Thymus (tissue), 14 donors: ENCODE measurements at places on chromosomes 6 and 20. TPM values are rescaled to one million over a fixed set of nuclear protein-coding genes. Genes with fewer than 3 reads are reported as not detected.

The NOTCH4 gene
- 2.5 TPM for total RNA-seq

GRCh38 chr6:109610590-109610989 is 80.4 kb downstream of the AK9 start:
- DNase-seq = no peak

GRCh38 chr6:121434037-121434770 is 1.2 kb upstream of the GJA1 start:
- DNase-seq = no peak

DNA sequence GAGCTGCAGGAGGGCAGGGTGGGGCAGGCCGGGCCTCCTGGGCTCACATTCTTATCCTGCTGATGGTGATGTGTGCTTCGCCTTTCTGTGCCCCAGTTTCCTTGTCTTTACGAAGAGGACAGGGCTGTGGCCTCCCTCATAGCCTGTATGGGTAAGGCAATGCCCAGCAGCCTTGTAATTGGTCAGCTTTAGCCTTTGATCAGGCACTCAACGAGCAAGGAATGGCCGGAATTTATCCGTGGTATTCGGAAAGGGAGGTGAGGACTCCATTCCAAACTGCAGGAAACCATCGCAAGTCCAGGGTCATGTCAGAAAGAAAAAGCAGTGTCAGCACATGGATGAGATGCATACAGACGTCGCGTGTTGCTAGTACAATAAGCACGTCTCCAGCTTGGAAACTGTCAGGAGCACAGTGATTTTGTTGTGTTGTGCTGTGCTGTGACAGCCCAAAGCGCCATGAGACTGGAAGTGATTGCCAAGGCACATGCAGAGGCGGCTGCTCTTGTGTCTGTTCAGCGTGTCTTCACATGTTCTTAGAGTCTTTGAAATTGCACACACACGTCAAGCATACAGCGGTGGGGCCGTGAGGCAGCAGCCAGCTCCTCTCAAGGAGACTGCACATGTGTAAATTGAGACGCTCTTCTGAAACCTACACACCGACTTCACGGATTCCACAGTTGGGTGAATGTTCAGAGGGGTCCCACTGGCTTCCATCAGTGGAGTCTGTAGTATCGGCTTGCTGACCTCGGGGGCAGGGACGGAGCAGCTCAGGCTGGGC is 6.2 kb downstream of the SS18L1 start:
- no peak for DNase-seq

- no peak for DNase-seq
Measured at GRCh38 chr6:53724501-53724900, 58.9 kb upstream of the KLHL31 start.

The MEI4 gene
- total RNA-seq = 0.05 TPM

The GSTA2 gene
- 0.14 TPM for total RNA-seq

- DNase-seq = no peak
Measured at GRCh38 chr6:152696522-152696921, 1.2 kb upstream of the MYCT1 start.

DNA sequence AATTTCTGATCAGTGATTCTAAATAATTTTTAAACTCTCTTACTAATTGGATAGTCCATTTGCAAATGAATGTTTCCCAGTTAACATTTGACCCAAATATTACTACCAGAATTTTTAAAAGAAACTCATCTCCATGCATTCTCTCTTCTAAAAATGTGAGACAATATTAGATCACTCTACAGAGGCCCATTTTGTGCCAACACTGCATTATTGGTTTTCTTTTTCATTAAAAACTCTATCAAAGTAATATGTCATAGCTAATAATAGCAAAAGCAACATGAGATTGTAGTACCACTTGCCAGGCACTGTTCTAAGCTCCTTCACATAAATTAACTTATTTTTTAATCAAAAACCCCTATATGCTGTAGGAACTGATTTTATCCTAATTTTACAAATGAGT is 345.6 kb upstream of the PLCB4 start:
- no peak for DNase-seq

The C6orf132 gene
- 0.71 TPM for total RNA-seq

GRCh38 chr6:19333936-19334335 is 503.2 kb upstream of the ID4 start:
- DNase-seq = no peak

The VSX1 gene
- 0.09 TPM for total RNA-seq

DNA sequence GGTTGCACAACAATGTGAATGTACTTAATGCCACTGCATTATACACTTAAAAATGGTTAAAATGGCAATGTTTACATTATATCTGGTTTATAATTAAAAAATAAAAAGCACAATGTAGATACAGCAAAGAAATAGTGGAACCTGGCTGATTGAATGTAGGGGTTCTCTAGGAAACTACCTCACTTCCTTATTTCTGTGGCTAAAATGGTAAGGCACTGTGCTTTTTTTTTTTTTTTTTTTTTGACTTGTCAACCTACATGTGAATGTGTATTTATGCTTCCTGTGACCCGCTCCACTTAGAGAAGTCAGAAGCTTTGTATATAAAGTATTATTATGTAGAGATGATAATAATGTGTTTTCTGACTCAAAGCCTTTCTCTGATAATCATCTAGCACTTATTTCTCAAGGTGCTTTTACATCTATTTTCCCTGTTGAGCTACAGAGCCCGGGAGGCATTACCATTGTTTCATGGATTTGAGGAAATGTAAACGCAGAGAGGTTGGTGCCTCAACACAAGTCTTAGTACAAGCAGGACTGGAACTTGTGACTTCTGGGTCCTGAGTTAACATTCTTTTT is 55.0 kb downstream of the SOX4 start:
- DNase-seq = no peak

The FRK gene
- 0.80 TPM for total RNA-seq

DNA sequence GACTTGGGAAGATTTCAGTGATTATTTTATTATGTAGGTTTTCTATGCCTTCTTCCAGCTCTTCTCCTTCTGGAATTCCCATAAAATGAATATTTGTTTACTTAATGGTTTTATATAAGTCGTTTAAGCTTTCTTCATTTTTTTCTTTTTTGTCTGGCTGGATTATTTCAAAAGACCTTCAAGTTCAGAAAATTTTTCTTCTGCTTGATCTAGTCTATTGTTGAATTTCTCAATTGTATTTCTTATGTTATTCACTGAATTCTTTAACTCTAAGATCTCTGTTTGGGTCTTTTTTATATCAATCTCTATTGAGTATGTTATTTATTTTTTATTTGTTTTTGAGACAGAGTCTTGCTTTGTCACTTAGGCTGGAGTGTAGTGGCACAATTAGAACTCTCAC is 117.4 kb downstream of the CEP57L1 start:
- no peak for DNase-seq

DNA sequence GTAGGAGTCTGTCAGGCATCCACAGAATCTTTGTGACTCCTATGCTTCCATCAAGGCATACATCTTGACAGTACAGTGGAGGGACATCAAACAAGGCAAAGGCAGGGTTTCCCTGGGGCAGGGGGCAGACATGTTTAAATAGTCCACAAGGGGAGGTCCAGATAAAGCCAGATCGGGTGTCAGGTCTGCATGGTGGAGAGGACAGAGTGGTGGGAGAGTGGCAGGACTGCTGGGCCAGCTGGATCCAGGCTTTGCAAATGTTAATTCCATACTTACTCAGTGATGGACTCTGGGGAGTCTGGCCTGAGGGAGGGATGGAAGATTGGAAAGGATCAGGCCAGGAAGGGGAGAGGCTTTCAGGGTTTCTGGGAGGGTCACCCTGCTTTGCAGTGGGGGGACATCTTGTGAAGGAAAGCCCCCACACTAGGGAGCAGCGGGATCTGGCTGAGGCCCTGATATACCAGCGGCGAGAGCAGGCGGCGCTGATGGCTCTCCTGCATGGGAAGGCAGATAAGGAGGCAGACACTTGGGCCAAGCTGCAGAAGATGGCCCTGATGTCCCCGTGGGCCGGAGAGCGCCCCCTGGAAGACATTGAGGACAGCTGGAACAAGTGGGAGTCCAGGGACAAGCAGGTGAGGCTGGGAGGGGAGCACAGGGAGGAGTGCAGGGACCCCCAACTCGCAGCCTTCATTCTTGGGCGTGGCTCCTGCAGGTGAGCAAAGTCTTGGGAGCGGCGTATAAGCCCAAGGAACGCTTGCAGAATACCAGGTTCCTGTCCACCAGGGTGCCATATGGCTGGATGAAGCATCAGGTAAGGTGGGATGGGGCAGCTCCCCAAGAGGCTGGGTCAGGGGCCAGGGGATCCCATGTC is 44.6 kb downstream of the SUN5 start:
- DNase-seq = no peak

The PHACTR3 gene
- 2.9 TPM for total RNA-seq

- DNase-seq = no peak
Measured at GRCh38 chr20:4320291-4320690, 304.9 kb upstream of the RNF24 start.

GRCh38 chr20:12012241-12013222 is 94.8 kb downstream of the BTBD3 start:
- DNase-seq = peak; percentile 69

The CCDC167 gene
- total RNA-seq = 122 TPM

The SMPDL3A gene
- 10.2 TPM for total RNA-seq

DNA sequence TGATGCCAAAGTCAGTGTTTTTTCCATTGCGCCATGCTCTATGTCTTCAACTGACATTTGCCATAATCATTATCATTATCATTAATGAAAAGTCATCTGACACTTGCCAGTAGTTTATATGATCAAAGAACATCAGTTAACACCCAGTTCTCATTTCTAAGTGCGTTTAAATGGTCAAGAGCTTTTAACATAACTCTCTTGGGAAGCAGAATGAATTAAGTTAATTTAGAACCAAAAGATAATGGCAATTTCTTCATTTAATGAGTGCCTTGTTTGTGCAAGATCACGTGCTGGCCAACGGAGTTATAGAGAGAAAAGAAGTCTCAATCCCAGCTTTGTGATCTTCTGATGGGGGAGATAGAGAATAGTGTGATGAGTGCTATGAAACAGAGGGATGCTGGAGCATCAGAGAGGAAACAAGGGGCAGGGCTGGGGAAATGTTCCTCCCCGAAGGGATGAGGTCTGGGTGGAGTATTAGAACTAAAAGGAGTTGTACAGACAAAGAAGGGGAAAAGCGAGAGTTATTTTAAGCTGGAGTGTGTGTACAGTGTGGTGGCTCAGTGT is 20.3 kb downstream of the ANKS1A start:
- no peak for DNase-seq

- no peak for DNase-seq
Measured at GRCh38 chr20:4820806-4821518, 99.3 kb downstream of the PRND start.

The OR2J2 gene
- not detected for total RNA-seq

GRCh38 chr6:42962096-42962495 is 1.5 kb downstream of the GNMT start:
- DNase-seq = no peak

The JPH2 gene
- 0.14 TPM for total RNA-seq

- no peak for DNase-seq
Measured at GRCh38 chr6:32298632-32299336, 72.9 kb downstream of the TSBP1 start.

The MYLK2 gene
- total RNA-seq = 0.66 TPM
